Activated CD4-positive, alpha-beta T cell treated with anti-CD3 and anti-CD28 coated beads, Interleukin-2, amount 10 ng/mL, durations not matched to agents 24 days and 14 days (primary cell): ENCODE measurements at places on chromosomes 4 and X. TPM values are rescaled to one million over a fixed set of nuclear protein-coding genes. Genes with fewer than 3 reads are reported as not detected.

DNA sequence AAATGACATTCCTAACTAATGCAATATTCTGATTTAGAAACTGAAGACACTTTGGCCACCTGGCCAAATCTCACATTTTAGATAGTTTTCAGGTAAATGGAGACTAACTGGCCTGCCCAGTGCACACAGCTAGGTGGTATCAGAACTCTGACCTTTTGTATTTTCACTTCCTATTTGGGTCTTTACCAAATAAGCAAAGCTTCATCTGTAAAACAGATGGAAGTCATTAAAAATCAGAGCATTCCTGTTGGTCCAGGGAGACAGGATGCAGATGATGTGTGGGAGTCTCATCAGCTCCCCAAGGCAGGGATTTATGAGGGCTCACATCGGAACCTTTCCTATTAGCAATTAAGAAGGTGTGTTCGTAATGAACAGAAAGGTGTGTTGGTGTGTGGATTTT is 57.7 kb downstream of the ARHGAP10 start:
- H3K36me3 ChIP-seq: no peaks in the 10 kb centered on the region
- H3K4me3 ChIP-seq: no peak overlapping the region
- H3K4me1 ChIP-seq: peaks cover 46% of the 10 kb centered on the region
- H3K27me3 ChIP-seq: no peaks in the 10 kb centered on the region

- no peak for DNase-seq
- peaks cover 8% of the 10 kb centered on the region for H3K4me1 ChIP-seq
- H3K27me3 ChIP-seq: no peaks in the 10 kb centered on the region
- H3K4me3 ChIP-seq: no peak overlapping the region
Observed at GRCh38 chr4:3116955-3117354, 42.5 kb downstream of the HTT start.

DNA sequence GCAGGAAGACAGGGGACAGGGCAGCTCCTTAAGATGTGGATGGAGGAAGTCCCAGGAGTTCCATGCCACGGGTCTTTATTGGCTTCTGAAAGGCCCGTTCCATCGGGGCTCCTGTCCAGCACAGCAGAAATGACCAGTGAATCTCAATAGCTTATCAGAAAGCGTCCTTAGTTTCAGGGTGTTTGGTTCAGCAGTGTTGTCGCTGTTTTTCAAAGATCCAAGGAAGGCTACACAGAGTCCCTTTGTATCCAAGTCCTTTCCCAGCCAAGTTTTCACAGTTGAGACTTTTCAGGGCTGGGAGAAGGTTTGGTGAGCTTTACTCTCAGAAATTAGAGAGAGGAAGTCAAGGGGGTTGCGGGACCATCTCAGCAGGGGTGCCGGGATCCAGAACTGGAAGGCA is 5.0 kb upstream of the ZCCHC4 start:
- H3K27me3 ChIP-seq: peaks cover 3% of the 10 kb centered on the region
- peaks cover under 1% of the 10 kb centered on the region for H3K36me3 ChIP-seq
- no peaks in the 10 kb centered on the region for H3K4me1 ChIP-seq

GRCh38 chrX:153463031-153463430 is 7.3 kb downstream of the HAUS7 start:
- H3K27me3 ChIP-seq: no peaks in the 10 kb centered on the region
- DNase-seq: no peak
- peaks cover 3% of the 10 kb centered on the region for H3K4me1 ChIP-seq
- no peak overlapping the region for H3K4me3 ChIP-seq

DNA sequence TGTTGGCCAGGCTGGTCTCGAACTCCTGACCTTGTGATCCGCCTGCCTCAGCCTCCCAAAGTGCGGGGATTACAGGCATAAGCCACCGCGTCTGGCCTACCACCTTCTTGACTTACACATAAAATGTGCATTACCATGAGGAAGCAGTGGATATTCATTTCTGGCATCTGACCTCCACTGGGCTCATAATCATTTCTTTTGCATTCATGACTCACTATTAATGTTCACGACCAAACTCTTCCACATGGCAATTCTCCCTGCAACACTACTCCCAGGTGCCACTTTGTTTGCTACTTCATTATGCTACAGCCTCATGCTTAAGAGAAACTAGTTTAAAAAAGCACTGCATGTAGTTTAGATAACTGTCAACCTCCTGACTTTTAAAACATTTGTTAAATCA is 22.7 kb downstream of the RASGEF1B start:
- no peak overlapping the region for H3K4me3 ChIP-seq
- H3K36me3 ChIP-seq: peaks cover 31% of the 10 kb centered on the region
- H3K27ac ChIP-seq: no peak overlapping the region
- DNase-seq: no peak
- peaks cover 3% of the 10 kb centered on the region for H3K4me1 ChIP-seq

ABCE1 gene
- total RNA-seq: 191 and 194 TPM in 2 replicates

GPR143 gene
- not detected in 2 replicates for total RNA-seq
